ENCODE measurements at places on chromosomes 11 and 22. TPM values are rescaled to one million over a fixed set of nuclear protein-coding genes. Genes with fewer than 3 reads are reported as not detected.

GRCh38 chr11:27440090-27440489 is 32.5 kb downstream of the LGR4 start:
- no peak for DNase-seq

DNA sequence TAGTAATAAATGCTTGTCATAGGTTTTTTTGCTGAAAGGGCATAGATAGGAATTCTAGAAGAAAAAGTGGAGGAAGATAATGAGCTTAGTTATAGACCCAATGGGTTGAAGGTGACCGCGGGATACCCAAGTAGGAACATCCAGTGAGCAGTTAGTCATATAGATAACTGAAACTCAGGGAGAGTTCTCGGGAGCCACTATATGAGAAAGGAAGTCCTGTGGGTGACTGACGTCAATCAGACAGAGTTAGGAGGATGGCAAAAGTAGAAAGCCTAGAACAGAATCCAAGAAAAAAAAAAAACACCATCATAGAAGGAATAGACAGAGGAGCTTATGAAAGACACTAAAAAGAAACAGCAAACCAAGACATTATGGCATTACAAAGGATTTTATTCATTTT is 1.6 kb upstream of the CNGA4 start:
- no peak for DNase-seq

- no peak for DNase-seq
Observed at GRCh38 chr11:72779495-72780128, 14.2 kb downstream of the STARD10 start.

Gene HBB
- total RNA-seq: not detected

GRCh38 chr11:103047837-103048236 is 44.1 kb downstream of the DCUN1D5 start:
- no peak for DNase-seq

Gene SHISAL1
- 2.7 TPM for total RNA-seq
